ENCODE measurements at places on chromosomes 12 and 14. TPM values are rescaled to one million over a fixed set of nuclear protein-coding genes. Genes with fewer than 3 reads are reported as not detected.

- no peak overlapping the region for H3K4me3 ChIP-seq
- no peaks in the 10 kb centered on the region for H3K27me3 ChIP-seq
- DNase-seq = no peak
- no peaks in the 10 kb centered on the region for H3K36me3 ChIP-seq
Measured at GRCh38 chr14:100341301-100342031, 18.3 kb downstream of the SLC25A47 start.

SLC39A9 gene
- 95.1 TPM for total RNA-seq

DNA sequence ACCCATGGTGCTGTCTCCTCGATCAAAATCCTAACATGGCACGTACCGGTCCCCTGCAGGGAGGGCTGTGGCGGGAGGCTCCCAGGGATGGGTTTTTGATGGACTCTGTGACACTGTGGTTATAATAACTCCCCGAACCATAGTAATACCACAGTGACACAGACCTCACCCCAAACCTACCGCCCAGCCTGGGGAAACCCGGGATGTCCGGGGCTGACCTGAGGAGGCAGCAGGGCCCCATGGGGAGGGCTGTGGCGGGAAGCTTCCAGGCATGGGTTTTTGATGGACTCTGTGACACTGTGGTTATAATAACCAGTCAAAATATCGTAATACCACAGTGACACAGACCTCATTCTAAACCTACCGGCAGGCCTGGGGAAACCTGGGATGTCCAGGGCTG, 378.0 kb downstream of the TMEM121 start:
- no peaks in the 10 kb centered on the region for H3K4me1 ChIP-seq
- H3K36me3 ChIP-seq = no peaks in the 10 kb centered on the region
- H3K27ac ChIP-seq = no peak overlapping the region

EIF2S3B gene
- total RNA-seq = 0.96 TPM

GRCh38 chr14:85483037-85483436, 46.9 kb upstream of the FLRT2 start:
- no peaks in the 10 kb centered on the region for H3K27me3 ChIP-seq
- H3K27ac ChIP-seq = no peak overlapping the region
- H3K36me3 ChIP-seq = no peaks in the 10 kb centered on the region

DNA sequence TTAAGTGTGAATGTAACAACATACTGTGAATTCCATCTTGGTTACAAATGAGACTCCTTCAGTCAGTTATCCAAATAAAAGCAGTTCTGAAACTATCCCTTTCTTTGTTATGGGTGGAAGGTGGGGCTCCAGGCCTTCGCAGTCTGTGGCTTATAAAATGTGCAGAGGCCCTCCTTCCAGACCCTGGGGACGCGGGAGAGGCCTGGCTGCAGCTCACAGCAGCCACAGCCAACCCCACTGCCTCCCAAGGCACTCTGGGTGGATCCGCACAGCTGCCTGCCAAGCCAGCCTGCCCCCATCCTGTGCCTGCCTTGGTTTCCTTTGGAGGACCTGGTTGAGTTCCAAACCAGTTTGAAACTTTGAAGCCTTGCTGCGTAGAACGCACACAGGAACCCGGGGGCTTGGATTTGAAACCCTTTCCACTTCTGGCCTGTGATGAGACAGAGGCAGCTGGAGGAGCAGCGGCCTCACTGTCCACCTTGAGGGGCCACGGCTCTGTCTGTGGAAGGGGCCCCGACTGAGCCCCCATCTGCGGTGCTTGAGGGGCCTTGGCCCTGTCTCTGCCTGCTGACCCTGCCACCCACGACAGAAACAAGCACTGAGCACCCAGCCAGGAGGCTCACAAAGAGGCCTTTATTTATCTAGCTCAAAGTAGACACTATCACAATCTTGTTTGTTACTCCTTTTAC, 30.4 kb downstream of the CCNK start:
- H3K4me1 ChIP-seq = no peaks in the 10 kb centered on the region
- H3K36me3 ChIP-seq = no peaks in the 10 kb centered on the region
- H3K27me3 ChIP-seq = no peaks in the 10 kb centered on the region
- no peak overlapping the region for H3K27ac ChIP-seq
- no peak overlapping the region for H3K4me3 ChIP-seq
- no peak for DNase-seq

GRCh38 chr12:66059666-66060065, 70.9 kb downstream of the LLPH start:
- no peak for DNase-seq
- no peak overlapping the region for H3K27ac ChIP-seq
- no peak overlapping the region for H3K4me3 ChIP-seq
- H3K27me3 ChIP-seq = no peaks in the 10 kb centered on the region
- no peaks in the 10 kb centered on the region for H3K36me3 ChIP-seq
- H3K4me1 ChIP-seq = no peaks in the 10 kb centered on the region

DNA sequence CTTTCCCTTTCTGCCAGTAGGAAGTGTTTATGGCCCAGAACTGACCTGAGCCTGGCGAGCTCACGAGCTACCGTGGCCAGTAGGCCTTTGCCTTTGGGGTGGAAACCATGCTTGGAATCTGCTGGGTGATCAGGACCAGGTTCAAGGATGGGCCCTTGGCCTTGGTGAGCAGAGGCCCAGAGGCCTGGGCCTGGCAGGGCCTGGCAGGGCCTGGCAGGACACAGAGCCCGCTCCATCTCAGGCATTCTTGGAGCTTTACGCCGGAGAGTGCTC, 184.8 kb upstream of the RTL1 start:
- no peaks in the 10 kb centered on the region for H3K36me3 ChIP-seq
- DNase-seq = no peak
- H3K27me3 ChIP-seq = peaks cover 11% of the 10 kb centered on the region
- no peak overlapping the region for H3K27ac ChIP-seq
- H3K4me1 ChIP-seq = no peaks in the 10 kb centered on the region
- no peak overlapping the region for H3K4me3 ChIP-seq

TAS2R31 gene
- total RNA-seq = 3.5 TPM

RNASE3 gene
- not detected for total RNA-seq

TMEM132D gene
- not detected for total RNA-seq

DNA sequence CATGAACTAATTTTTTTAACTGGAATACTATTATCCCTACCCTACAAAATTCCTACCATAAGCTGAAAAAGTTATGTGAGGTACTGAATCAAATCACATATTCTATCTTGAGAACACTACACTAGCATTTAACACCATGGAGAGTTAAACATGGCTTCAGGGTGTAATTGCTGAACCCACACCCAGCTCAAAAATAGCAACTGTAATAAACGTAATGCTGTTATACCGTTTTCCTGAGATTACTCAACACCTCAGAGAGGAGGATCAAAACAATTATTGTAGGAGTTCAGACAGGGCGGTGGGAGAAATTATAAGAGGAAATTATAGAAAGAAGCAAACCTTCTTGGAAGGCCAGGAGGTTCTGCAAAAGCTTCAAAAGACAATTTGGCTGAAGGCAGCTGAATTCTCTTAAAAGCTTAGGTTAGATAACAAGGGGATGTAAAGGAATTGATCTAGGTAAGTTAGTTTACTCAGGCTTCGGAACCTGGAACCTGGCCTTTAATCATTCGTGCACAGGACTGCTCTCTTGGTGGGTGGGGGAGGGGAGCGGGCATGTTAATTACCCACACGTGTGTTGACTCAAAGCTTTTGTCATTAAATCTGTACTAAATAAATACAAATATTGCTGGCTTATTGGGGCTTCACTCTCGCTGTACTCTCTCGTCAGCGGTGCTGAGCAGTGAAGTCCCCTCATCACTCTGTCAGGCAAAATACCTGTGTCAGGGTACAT, 12.1 kb upstream of the IPO8 start:
- H3K4me3 ChIP-seq = no peak overlapping the region
- no peak for DNase-seq
- H3K27me3 ChIP-seq = no peaks in the 10 kb centered on the region
- peaks cover 15% of the 10 kb centered on the region for H3K36me3 ChIP-seq

DNA sequence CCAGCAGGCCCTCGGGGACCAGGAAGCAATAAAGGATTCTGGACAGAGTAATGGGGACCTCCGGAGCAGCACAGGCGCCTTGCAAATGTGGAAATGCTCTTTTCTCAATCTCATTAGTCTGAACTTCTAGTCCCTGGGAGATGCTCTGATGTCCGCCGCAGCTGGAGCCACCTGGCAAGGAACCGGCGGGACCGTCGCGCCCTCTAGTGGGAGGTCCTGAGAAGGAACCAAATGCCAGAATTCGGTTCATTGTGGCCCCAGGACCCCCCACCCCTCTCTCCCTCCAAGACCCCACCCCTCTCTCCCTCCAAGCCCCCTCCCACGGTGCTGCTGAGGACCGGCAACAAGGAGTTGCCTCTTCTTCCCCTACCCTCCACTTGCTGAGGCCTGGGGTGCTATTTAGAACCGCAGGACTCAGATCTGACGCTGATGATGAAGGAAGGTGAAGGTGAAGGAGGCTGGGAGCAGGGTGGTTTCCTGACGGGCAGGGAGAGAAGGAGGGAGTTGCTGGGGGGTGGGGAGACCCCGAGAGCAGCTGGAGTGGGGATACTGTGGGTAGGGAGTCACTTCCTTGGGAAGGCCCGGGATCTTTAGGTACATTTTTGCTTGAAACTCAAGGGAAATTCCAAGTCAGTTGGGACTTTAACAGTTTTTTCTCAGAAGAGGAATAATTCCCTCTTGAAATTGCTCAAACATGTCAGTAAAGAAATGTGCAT, 42.5 kb downstream of the SMIM41 start:
- no peak overlapping the region for H3K4me3 ChIP-seq
- H3K36me3 ChIP-seq = no peaks in the 10 kb centered on the region
- no peaks in the 10 kb centered on the region for H3K27me3 ChIP-seq
- H3K4me1 ChIP-seq = peaks cover 8% of the 10 kb centered on the region
- DNase-seq = peak; percentile 36

STAC3 gene
- total RNA-seq = 2.2 TPM

TUNAR gene
- total RNA-seq = not detected

Measured in PC-9 (cell line).